Esophagus muscularis mucosa (tissue), 4 donors: ENCODE measurements at places on chromosomes 7 and 10. TPM values are rescaled to one million over a fixed set of nuclear protein-coding genes. Genes with fewer than 3 reads are reported as not detected.

Gene OPALIN
- not detected for total RNA-seq

Gene OLAH
- total RNA-seq, result 4.2 TPM

Gene CACUL1
- total RNA-seq, result 32.8 TPM

Gene PPP1R9A
- 22.4 TPM for total RNA-seq

Gene AOAH
- total RNA-seq, result 6.6 TPM

Gene SPDYE8
- not detected for total RNA-seq

Gene NEUROD6
- total RNA-seq, result not detected

Gene COL1A2
- 279 TPM for total RNA-seq

Gene UCMA
- not detected for total RNA-seq

Gene NODAL
- total RNA-seq, result not detected

Gene ZPBP
- total RNA-seq, result not detected

Gene FGFBP3
- 1.7 TPM for total RNA-seq

Gene RGS10
- 41.6 TPM for total RNA-seq

Gene TAS2R41
- total RNA-seq, result not detected

Gene DLX5
- 0.17 TPM for total RNA-seq

Gene GRM8
- total RNA-seq, result not detected

Gene LIPN
- not detected for total RNA-seq

DNA sequence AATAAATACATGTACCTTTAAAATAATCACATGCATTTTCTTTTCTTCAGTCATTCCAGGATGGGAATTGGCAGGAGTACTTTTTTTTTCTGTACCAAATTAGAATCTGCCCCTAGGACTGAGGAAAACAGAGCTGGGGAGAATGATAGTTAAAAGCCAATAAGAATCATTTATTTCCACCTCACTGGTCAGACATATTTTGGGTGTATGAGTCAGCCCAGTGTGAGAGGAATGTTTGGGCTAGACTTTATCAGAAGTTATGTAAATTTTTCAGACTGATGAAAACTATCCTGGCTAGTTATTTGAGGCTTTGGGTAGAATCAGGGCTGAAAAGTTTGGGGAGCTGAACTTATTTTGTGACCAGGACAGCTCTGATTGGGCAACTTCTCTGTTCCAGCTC, 303.1 kb upstream of the NPSR1 start:
- DNase-seq, result no peak

GRCh38 chr7:8051998-8052397, 83.4 kb downstream of the GLCCI1 start:
- DNase-seq, result no peak

DNA sequence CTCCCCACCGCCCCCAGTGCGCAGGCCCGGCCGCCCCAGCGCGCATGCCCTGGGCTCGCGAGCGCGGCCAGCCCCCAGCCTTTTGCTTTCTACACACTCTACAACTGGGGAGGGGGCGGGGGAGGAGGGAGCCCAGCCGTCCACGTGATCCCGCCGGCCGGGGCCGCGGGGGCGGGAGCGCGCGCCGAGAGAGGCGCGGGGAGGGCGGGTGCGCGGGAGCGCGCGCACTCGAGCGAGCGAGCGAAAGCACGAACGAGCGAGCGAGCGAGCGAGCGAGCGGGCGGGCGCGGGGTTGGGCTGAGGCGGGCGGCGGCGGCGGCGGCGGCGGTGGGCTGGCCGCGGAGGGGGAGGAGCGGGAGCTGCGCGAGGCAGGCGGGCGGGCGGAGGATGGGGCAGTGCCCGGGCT, at the start of gene AUTS2:
Gene AUTS2 (plus strand): TSS at position 395 of the 406 bp plus-strand sequence. CDS start 1,179 bp downstream, outside the sequence.
- DNase-seq, result peak; percentile 95

GRCh38 chr10:31123946-31124345, 92.3 kb upstream of the ZNF438 start:
- no peak for DNase-seq

DNA sequence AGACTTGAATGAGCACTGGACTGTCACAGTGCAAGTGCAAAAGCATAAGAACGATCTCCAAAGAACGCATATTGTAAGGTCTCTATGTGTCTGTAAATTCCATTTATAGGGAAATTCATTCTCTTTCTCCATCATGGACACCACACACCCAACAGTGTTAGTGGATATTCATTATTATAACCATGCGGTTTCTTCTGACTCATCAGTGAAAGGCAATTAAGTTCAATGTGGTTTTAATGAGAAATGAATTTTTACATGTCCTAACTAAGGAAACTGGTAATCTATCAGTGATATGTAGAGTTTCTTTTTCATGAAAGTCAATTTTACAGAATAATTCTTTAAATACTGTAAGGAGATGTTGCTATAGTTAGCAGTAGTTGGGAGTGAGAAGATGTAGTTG, 25.9 kb downstream of the GIMAP8 start:
- DNase-seq, result no peak

DNA sequence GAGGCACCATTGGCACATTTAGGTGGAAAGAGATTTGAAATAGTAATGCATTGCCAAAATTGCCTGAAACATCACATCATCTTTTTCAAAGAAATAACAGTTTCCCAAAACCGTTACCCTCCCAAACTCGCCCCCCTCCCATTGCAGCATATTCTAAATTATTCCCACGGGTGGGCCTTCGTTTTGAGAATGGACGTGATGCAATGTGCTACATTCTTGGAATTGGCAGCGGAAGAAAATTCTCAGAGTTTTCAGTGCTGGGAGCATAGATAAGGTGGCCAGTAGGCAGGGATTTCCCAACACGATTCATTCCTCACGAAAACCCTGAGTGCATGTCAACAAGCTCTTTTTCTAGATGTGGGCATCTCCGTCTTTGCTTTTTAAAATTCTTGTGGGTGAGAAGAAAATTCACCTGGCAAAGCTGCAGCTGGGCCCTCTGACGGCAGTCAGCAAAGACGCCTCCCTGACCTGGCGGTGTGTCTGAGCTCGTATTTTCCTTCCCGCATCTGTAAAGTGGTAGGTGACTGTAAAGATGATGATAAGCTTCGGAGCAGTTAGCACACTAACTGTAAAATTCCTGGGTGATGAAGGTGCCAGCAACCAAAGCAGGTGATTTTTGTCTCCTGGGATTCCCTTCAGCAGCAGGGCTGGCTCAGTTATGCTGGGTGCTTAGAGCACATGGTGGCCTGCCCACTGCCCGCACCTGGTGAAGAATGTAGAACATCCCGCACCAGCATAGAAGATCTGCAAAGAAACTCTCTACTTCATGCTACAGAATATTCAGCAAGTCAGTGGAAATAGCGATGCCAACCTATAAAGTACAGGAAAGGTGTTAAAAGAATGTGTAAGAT, 141.9 kb upstream of the KLF6 start:
- no peak for DNase-seq

GRCh38 chr7:155973451-155973997, 161.3 kb upstream of the SHH start:
- no peak for DNase-seq

DNA sequence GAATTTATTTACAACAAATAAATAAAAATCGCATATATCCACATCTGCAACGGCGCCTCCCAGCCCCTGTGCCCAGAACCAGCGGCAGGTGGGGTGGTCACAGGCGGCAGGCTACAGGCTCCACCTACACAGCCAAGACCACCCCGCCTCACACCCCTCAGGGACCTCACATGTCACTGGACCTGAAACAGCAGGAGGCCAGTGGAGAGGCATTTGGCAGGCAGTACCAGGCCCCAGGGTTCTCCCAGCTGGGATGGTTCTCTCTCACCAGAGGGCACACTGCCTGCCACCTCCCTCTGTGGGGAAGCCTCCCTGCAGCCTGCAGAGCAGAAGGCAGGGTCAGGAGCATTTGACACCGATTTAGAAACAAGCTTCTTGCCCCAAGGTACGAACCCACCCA, 81.5 kb downstream of the MAD1L1 start:
- no peak for DNase-seq

GRCh38 chr7:134371536-134371935, 54.8 kb upstream of the SLC35B4 start:
- DNase-seq, result no peak

DNA sequence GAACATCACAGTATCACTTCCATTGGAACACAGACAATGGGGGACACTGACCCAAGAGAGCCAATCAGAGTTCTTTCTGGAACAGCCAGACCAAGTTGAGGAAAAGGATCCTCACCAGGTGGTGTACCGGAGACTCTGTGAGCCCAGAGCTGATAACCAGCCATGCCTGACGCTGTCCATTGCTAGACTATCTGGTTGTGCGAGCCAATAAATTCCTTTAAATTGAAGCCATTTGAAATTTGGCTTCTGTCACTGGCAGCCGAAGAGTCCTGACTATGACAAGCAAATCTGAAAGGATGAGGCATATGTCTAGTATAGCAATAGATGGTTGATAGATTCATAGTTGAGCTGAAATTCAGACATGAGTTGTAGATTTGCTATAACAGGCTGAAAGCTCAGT, 3.1 kb upstream of the LHPP start:
- no peak for DNase-seq

GRCh38 chr10:64630534-64630933, 1109.3 kb downstream of the REEP3 start:
- no peak for DNase-seq

DNA sequence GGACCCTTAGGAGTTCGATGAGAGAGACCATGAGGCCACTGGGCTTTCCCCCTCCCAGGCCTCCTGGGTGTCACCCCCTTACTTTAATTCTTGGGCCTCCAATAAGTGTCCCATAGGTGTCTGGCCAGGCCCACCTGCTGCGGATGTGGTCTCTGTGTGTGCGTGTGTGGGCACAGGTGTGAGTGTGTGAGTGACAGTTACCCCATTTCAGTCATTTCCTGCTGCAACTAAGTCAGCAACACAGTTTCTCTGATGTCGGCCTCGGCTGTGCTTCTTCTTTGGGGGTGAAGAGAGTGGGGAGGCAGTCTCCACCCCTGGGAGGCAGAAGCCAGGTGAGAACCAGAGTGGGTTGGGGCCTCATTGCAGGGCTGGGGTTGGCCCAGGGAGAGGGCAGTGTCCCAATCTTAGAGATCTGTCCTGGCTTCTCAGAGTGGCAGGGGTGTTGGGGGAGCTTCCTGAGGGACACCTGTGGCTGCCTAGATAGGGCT, 1.5 kb downstream of the PVRIG start:
- DNase-seq, result no peak

GRCh38 chr10:15306735-15307280, 64.3 kb downstream of the FAM171A1 start:
- no peak for DNase-seq

- DNase-seq, result no peak
Observed at GRCh38 chr10:14384915-14385314, 54.2 kb upstream of the FRMD4A start.

DNA sequence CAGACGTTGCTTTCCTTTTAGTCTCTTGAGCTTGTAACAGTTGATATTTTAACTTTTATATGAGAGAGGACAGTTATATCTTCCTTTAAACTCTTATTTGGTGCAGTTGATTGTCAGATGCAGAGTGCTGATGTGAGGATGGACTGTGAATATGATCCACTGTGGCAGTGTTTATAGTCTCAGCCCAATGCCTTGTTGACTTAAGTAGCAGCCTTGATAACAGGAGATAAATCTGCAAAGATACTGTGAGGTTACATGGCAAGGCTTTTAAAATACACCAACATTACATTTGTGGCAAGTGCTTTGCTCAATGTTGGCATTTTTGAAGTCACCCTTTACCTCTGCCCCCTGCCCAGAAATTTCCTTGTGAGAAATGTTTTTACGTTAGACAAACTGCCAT, 206.7 kb downstream of the AUTS2 start:
- no peak for DNase-seq

DNA sequence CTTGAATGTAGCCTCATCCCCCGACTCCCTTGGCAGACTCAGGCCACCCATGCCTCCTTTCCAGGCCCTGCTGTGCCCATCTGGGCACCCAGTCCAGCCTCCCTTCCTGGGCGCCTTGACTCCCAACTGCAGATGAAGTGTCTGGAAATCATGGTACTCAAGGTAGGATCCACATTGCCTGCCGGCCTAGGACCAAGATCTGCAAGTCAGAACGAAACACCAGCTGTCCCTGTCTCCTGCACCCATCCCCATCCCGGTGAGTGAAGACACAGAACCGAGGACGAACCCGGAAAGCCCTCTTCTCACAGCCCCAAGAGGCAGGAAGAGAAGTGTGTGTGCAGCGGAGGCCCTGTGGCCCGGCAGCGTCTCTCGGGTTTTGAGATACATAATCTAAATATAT, 205.1 kb downstream of the EMX2 start:
- no peak for DNase-seq

DNA sequence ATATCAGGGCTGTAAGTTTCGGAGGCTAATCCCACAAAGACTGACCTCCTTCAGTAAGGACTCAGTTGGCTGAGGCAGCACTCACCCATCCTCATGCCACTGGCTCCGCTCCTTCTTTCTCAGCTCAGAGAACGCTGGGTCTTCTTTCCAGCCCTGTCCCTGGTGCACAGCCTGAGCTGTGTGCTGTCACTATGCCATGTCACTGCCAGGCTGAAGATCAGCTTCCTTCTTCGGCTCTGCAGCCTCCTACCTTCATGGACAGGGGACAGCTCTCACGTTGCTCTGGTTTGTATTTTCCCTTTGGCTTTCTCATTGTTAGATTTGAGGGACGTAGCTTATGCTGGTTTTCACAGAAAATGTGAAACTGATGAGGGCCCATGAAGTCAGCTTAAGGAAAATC, 437.3 kb downstream of the GLRX3 start:
- no peak for DNase-seq

GRCh38 chr10:93150990-93151547, 77.4 kb downstream of the CYP26A1 start:
- DNase-seq, result no peak
